ENCODE measurements at places on chromosomes 16 and 17.

DNA sequence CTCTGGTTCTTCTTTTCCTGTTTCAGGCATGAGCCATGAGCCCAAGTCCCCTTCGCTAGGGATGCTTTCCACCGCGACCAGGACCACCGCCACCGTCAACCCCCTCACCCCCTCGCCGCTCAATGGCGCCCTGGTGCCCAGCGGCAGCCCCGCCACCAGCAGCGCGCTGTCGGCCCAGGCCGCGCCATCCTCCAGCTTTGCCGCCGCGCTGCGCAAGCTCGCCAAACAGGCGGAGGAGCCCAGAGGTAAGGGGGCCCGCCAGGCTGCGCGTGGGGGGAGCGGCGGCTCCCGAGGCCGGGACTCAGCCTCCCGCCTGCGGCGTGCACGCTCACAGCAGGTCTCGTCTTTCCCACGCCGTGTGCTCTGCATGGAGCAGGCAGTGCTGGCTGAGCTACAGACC lies 20.8 kb downstream of the GSE1 start:
- DNase-seq, result no peak

GRCh38 chr17:32319548-32319905 lies 22.4 kb downstream of the C17orf75 start:
- DNase-seq, result peak; percentile 76

- DNase-seq, result no peak
These were observed 28.4 kb downstream of the MYH3 start for GRCh38 chr17:10628756-10629155.

GRCh38 chr16:88686439-88687253 lies at the start of gene SNAI3:
Gene SNAI3 (minus strand): TSS chr16:88686507. CDS start chr16:88686406, 101 bp downstream.
- peak; percentile 88 for DNase-seq

- DNase-seq, result no peak
These were observed 38.5 kb downstream of the PGS1 start for GRCh38 chr17:78416791-78417530.

DNA sequence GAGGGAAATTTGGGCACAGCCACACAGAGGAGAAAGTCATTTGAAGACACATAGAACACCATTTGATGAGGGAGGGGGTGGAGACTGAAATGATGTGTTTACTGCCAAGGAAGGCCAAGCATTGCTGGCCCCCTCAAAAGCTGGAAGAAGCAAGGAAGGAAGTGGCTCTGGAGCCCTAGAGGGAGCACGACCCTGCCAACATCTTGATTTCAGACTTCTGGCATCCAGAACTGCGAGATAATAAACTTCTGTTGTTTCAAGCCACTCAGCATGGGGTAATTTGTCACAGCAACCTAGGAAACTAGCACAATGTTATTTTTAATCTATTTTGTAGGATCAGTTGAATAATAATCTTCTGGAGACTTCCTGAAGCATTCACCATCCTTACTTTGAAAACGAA lies 314.8 kb upstream of the GOT2 start:
- no peak for DNase-seq

- DNase-seq, result peak; percentile 73
These were observed 205.6 kb downstream of the FOXL1 start for GRCh38 chr16:86783636-86784626.

DNA sequence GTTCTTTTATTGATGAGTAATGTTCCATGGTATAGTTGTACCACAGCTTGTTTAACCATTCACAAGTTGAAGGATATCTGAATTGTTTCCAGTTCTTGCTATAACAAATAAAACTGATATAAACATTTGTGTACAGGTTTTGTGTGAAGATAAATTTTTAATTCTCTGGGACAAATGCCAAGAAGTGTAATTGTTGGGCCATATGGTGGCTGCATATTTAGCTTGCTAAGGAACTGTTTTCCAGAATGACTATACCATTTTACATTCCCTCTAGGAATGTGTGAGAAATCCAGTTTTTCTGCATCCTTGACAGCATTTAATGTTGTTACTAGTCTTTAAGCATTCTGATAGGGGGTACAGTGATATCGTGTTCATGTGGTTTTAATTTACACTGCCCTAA lies 368.5 kb downstream of the KIF2B start:
- no peak for DNase-seq

- no peak for DNase-seq
These were observed 51.8 kb downstream of the MYH3 start for GRCh38 chr17:10605221-10605783.

DNA sequence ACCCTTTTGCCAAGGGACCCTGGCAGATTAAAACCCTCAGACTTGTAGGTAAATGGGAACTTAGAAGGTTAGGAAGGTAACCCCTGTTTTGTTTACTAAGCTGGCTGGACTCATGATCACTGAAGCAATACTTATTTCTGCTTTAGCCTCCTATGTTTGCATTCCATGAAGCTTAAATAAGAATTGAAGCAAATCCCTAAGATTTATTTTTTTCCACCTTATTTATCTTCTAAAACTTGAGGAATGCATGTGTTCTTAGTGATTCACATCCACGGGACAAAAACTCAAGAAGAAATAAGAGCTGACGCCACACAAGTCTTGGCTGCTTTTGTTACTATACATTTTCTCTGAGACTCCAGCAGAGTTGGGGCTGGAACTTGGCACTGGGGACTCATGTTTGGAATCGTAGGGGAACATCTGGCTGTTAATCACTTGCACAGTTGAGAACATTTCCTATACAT lies 35.5 kb downstream of the CLUAP1 start:
- no peak for DNase-seq

DNA sequence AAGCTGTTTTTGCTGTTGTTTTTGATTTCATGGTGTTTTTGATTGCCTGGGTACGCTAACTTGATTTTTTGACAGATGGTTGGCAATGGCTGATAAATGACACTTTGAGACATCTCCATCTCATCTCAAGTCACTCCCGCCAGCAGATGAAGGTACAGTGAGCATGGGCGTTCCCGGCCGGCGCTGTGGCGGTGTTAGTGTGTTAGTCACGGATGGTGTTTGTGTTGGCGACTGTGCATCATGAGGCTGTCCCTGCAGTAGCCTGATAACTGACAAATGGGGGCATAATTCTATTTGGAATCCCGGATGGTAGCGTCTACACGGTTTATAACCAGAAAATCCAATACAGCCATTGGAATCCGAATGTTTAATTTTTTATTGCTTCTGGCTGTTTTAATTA lies 81.6 kb upstream of the ZNF750 start:
- DNase-seq, result no peak

- DNase-seq, result no peak
These were observed 71.8 kb downstream of the PLD6 start for GRCh38 chr17:17134051-17134956.

GRCh38 chr17:10557422-10557821 lies 8.0 kb upstream of the MYH2 start:
- no peak for DNase-seq

Measured in RWPE1 (cell line).